ENCODE measurements at places on chromosomes 2 and 18.

DNA sequence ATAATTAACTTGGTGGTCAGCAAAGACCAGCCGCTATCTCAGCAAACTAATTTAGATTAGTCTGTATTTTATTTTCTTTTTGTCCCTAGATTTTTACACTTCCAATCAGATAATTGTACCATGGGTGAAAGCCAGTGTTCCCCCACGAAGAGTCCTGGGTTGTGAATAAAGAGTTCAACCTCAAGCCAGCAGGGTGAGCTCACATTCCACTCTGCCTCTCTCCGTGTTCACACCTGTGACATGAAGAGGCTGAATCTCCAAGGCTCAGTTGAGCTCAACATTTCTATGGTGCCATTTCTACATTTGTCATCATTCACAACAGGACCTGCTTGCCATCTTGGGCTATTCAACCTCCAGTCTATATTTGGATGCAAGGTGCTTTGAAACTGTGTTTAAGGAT, 771.5 kb downstream of the GALR1 start:
- no peak for DNase-seq

- DNase-seq = no peak
Measured at GRCh38 chr2:129756276-129756675, 223.2 kb upstream of the RAB6C start.

DNA sequence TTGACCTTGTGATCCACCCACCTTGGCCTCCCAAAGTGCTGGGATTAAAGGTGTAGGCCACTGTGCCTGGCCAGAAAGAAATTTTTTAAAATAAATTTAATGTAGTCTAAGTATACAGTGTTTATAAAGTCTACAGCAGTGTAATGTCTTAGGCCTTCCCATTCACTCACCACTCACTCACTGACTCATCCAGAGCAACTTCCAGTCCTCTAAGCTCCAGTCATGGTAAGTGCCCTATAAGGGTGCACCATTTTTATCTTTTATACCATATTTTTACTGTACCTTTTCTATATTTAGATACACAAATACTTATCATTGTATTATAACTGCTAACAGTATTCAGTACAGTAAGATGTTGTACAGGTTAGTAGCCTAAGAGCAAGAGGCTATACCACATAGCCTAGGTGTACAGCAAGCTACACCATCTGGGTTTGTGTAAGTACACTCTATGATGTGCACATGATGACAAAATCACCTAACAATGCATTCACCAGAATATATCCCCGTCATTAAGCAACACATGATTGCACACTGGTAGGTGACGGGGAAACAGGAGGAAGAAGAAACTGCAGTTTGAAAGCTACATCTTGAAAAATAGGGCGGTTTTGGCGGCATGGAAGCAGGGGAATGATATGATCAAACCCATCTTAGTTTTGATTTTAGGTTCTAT, 105.1 kb upstream of the ITGB6 start:
- DNase-seq = no peak

- peak; percentile 36 for DNase-seq
Measured at GRCh38 chr2:47272031-47272864, 117.1 kb upstream of the STPG4 start.

- DNase-seq = no peak
Measured at GRCh38 chr18:36499938-36500337, 202.4 kb downstream of the FHOD3 start.

DNA sequence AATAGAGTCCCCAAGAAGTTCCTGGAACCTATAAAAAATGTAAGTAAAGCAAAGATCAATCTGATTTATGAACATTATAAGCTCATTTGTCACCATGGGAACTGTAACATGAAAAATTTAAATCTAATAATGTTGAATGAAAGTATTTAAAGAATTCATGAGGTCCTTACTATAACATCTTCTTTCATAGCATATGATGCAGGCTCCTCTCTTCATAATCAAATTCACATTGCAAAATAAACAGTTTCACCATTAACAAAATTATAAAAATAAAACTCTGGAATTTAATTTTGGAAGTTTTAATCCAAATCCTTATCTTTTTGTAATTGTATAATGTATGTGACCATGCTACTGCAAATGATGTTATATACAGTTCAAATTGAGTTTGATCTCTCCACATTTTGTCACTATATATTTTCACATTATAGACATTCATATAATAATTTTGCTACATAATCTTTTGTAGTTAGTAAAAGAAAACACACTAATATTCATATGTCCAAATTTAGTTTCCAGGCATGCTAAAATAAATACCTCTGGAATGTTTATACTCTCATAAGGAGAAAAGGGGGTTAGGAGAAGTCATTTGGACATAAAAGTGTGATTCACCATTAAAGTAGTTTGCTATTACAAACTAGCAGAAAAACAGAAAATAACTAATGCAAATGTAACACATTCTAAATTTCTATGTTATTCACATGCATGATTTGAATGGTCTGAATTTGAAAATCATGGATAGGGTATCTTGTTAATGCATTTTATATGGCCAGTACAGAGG, 954.1 kb downstream of the DSC3 start:
- DNase-seq = no peak

DNA sequence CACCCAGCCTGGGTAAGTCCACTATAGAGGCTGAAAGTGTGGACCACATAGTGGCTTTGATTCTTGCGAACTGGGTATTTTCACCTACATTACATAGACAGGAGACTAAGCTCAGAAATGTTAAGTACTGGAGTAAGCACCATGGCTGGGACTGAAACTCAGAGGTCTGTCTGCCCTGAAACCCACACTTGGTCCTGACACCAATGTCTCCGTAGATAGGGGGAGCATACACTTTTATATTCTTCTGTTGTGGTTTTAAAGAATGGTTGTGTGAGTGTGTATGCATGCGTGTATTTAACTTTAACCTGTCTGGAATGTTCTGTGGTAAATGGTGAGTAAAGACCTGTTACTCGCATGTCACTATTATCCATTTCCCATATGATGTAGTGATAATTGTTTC, 10.3 kb upstream of the NPPC start:
- DNase-seq = no peak

DNA sequence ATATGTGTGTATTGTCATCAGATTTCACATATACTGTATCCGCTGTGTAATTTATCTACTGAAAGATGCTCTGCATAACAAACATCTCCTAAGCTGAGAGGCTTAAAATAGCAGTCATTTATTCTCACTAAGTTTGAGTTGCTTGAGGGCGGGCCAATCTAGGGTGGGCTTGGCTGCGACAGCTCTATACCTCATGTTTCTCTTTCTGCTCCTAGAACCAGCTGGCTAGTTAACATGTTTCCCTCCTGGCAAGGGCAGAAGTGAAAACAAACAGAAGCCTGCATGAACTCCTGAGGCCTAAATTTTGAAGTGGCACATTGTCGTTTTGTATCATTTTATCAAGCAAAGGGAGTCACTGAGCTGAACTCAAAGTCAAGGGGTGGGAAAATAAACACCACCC, 585.0 kb upstream of the VRK2 start:
- no peak for DNase-seq
